Vein endothelial cell (primary cell): ENCODE measurements at places on chromosomes 7 and 10. TPM values are rescaled to one million over a fixed set of nuclear protein-coding genes. Genes with fewer than 3 reads are reported as not detected.

DOCK1 gene
- 105 and 108 TPM in 2 replicates for total RNA-seq

MYH16 gene
- total RNA-seq, result 0.33 and 0.38 TPM in 2 replicates

C10orf88 gene
- 8.2 and 10.5 TPM in 2 replicates for total RNA-seq

WIPF3 gene
- 0.10 TPM in 1 of 2 replicates, not detected in the other for total RNA-seq

KLF14 gene
- not detected in 2 replicates for total RNA-seq

PKD2L1 gene
- not detected in 2 replicates for total RNA-seq
